NCI-H524 treated with DMSO at 0.1 percent for 48 hours (cell line): ENCODE measurements at places on chromosomes 4 and X.

GRCh38 chr4:168892475-168892874, 117.6 kb downstream of the CBR4 start:
- DNase-seq, result no peak

DNA sequence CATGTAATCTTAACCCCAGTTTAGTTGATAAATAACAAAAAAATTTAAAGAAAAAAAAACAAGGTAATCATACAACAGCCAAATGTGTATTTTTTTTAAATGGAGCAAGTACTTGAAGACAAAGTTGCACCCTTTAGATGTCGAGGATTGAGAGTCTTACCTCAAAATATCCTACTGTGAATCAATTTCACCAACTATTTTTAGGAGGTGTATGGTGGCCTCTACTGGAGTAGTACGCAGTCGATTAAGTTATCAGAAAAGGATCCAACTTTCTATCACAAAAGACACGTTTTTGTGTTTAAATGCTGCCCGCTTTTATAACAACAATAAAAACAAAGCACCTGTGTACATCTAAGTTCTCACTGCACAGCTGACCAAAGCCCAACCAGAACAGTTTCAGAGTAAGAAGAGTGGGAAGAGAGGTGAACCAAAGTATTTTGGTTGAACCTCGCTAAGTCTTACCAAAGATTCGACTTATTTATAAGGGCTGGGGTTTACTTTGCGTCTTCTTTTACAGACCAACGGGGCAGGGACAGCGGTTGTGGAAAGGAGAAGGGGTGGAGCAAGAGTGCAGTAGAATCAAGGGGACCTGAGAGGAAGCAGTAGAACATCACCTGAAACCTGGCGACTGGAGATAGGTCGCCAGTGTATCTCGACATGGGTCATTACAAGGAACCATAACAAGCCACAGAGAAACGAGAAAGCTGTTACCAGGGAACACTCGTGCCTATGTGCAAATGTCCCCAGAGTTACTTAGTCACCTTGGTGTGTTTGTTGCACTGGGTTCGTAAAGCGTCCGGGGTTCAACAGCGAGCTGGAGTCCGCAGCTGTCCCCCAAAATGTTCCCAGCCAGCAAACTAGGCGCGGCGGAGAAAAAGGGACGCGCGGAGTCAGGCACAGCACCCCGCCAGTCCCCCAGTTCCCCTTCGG, 1.1 kb downstream of the RPS6KA6 start:
- DNase-seq, result no peak

DNA sequence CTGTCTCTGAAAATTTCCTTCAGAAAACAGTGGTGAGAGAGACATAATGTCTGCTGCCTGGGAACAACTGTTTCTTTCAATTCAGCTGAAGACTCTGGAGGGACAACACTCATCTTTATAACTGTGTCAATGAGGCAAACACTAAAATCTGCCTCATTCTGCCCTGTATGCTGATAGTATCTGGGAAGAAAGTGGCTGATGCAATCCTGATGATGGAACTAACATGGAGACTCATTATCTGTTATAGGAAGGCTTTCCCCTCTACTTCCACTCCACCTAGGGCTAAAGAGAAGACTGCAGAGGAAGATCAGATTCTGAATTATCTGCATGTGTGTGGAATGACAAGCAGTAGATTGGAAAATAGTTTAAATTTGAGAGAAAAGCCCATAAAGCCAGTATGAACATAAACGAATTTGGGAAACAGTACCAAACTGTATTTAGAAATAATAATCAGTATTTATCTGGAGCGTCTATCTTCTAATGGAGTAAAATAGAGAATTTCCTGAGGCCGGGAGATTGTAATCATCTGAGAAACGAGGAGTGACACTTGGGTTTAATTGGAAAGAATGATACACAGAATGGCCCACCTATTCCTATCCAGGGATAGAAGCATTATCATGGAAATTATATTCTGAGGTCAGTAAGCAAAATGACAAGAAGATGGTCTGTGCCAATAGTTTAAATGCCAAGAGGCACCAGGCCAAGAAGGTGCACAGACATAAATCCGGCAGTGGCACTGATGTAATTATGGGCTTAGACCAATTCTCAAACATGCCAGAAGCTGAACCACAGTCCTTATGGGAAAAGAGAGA, 85.4 kb downstream of the SHISA3 start:
- DNase-seq, result no peak

DNA sequence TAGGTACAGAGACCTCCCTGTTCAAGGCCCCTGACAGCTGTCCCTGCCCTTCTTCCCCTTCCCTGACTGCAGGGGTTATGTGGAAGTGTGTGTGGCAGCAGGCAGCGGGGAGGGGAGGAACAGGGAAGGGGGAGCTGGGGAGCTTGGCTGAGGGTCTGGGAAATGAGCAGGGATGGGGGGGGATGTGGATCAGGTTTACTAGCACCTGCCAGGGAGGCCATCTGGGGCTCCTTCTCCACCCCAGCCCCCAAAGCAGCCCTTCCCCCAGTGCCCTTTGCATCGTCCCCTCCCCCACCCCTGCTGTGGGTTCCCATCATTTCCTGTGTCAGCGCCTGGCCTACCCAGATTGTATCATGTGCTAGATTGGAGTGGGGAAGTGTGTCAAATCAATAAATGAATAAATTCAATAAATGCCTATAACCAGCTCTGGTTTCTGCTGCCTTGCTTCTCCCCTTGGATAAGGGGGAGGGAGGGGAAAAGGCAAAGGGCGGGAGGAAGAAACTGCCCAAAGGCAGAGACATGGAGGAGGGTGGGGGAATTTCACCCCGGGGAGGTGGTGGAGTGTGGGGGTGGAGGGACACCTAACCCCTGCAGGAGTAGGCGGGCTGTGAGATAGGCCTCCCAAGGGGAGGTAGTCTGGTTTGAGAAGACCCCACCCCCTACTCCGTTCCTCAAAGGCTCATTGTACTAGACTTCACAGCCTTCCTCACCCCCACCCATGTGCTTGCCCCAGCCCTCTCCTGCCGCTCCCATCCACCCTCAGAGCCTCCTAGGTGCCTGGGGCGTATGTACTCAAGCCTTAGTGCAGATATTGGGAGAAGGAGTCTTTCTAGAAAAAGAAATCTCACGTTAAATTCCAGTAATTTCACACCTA, 3.2 kb downstream of the CXorf65 start:
- DNase-seq, result peak; percentile 57

DNA sequence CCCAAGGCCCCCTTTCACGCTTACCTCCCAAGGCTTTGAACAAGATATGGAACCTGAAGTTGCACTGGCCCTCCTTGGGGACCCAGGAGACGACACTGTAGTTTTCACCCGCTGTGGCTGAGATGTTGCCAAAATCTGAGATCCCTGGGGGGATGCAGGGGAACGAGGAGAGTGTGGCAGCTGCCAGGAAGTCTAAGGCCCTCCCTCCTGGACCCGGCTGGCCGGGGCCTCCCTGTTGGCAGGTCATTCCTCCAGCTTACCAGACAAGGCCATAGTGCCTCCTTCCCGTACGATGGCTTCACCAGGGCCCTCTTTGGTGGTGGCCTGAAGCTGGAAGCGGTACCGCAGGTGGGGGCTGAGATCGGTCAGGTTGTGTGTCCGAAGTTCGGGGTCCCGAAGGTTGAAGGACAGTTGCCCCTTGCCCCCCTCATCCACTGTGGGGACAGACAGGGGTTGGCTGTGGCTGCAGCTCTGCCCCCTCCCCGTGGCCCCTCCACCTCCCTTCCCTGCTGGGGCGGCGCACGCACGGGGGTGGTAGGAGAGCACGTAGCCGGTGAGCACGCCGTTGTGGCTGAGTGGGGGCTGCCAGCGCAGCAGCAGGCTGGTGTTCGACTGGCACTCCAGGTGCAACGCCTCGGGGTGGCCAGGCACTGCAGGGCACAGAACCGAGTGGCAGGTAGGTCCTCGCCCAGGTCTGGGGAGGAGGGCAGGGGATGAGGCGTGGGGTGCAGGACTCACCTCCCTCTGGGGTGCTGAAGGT, 21.2 kb downstream of the L1CAM start:
- DNase-seq, result no peak

GRCh38 chrX:67328476-67328875, 215.3 kb upstream of the AR start:
- no peak for DNase-seq

DNA sequence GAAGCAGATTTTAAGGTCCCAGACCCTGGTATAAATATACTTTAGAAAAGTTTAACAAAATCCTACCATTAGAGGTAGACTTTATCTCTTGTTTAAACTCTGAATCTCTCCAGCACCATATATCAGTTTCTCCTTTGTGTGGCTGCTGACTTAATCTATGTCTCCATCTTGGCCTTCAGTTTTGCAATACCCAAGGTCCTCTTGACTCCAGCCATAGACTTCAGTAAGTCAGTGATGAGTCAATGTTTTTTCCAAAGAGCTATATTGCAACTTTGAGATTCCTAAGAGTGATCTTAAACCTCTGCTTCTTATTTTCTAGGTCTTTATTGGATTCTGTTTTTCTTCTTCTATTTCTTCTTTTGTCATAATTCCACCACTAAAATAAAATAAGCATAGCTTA, 50.8 kb upstream of the ADGRL3 start:
- no peak for DNase-seq

- no peak for DNase-seq
These were observed 34.7 kb downstream of the P2RY10 start for GRCh38 chrX:78979789-78980464.

- DNase-seq, result no peak
These were observed 158.8 kb downstream of the ADGRA3 start for GRCh38 chr4:22356987-22357596.

DNA sequence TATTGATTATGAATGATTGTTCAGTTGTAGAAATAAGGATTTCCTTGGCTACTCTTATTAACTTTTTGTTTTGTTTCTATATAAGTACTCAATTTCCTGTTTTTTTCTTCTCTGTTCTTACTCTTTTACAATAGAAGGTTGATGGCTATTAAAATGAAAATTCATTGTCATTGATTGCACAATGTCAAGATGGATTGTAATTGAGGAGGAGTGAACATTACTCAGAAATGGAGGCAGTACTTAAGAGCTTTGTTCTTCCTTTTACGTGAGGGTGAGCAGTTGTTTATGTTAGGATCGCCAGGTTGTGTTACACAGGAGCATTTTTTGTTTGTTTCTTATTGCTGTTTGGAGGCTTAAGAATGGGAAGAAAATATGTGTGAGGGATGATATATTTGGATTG, 2062.4 kb downstream of the ARAP2 start:
- no peak for DNase-seq

DNA sequence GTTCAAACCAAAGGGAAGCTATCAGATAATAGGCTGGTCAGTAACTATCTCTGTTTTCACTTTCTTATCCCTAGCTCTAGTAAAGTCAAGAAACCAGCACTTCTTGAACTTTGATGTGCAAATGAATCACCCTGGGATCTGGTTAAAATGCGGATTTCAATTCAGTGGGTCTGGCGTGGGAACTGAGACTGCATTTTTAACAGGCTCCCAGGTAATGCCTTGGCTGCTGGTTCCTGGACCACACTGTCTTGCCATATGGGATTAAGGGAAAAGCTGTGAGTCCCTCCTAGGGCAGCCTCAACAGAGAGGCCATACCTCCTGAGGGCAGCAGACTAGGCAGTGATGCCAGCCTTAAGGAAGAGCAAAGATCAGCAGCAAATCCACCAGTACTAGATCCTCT, 1.7 kb downstream of the RNF175 start:
- DNase-seq, result no peak

- DNase-seq, result no peak
These were observed 48.5 kb downstream of the SNCA start for GRCh38 chr4:89788206-89789072.

- no peak for DNase-seq
These were observed 10.2 kb upstream of the MAOB start for GRCh38 chrX:43892336-43892870.

- no peak for DNase-seq
These were observed 1.0 kb downstream of the AGA start for GRCh38 chr4:177441061-177441802.

DNA sequence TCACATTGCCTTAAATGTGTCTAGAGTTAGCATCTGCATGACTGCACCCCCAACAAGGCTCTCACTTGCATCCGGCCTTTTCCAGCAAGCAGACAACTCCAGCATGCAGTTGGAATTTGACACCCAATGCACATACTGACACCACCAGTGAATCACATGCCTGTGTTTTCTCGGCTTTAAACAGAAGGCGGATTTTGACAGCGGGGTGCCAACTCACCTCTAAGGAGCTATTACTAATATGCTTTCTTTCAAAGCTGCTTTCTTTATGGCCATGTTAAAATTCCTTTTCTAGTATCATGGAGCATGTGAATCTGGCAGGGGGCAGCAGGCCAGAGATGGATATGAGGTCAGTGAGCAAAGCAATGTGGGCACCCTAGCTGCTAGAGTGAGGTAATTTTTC, 78.0 kb upstream of the CLNK start:
- DNase-seq, result peak; percentile 50

GRCh38 chrX:140091125-140091886, 126.0 kb upstream of the CXorf66 start:
- no peak for DNase-seq
